ENCODE measurements at places on chromosomes 1 and 21.

- DNase-seq, result no peak
Measured at GRCh38 chr1:211788626-211789025, 41.9 kb downstream of the LPGAT1 start.

DNA sequence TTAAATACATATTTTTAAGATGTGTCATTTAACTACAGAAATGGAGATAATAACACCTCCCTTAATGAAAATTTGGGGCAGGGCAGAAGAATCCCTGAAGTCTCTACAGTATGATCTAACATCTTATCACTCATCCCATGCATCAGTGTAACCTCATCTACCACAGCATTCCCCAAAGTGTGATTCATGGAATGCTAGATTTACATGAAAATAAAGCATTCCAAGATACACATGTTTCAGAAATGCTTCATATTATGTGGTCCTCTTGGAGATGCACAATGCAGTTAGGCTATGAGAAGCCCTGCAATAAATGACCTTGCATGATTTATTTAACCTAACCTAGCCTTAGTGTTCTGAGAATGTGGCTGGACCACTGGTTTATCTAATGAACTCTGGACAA, 166.9 kb upstream of the SYT6 start:
- DNase-seq, result no peak

DNA sequence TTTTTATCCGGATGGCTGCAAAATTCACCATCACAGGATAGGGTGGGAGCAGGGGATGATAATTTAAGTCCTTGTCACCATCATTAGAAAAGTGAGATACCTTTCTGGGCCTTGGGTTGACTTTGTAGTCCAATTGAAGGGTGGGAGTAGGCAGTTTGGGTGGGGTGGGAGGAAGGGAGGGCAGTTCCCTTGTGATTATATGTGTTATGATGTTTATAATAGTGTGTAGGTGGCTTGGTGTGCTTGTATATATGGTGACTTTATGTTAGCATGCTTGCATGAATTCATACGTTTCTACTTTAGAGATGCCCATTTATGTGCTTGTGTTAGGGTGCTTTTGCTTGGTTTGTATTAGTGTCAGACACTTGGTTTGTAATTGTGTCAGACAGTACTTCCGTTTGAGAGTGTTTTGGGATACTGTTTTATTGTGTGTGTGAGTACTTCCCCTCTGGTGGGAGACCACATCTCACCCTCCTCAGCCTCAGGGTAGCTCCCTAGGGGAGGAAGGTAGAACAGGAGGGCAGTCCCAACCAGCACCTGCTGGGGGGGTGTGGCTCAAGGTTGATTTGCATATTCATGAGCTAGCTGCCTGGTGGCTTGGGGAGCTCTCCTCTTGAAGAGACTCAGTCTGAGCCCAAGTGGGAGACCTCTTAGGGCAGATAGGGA, 6.3 kb upstream of the POU3F1 start:
- DNase-seq, result no peak

GRCh38 chr1:209389258-209389657, 194.3 kb upstream of the CAMK1G start:
- DNase-seq, result no peak

DNA sequence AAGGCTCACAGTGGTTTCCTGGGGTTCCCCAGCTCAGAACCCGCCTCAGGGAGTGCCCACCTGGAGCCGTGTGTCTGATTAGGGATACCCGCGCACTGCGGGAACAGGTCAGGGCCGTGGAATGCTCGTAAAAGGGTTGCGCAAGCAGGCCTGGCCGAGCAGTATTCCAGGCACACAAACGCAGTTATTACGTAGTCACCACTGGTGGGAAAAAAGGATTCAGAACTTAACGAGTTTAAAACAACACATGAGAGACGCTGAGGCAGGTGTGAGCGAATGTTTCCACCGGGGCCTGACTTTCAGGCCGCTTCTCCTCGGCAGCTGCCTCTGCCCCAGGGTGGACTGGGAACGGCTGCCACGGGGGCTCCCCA, 18.2 kb downstream of the PLCH2 start:
- DNase-seq, result no peak

- no peak for DNase-seq
Measured at GRCh38 chr1:172971241-172971640, 79.5 kb downstream of the TNFSF18 start.

- DNase-seq, result no peak
Measured at GRCh38 chr21:34698270-34699015, 29.6 kb downstream of the CLIC6 start.

- DNase-seq, result no peak
Measured at GRCh38 chr1:209647156-209647555, 5.1 kb downstream of the LAMB3 start.

GRCh38 chr1:201206176-201206575, 15.6 kb downstream of the IGFN1 start:
- no peak for DNase-seq

GRCh38 chr21:36471254-36471723, 8.6 kb downstream of the CLDN14 start:
- no peak for DNase-seq

GRCh38 chr1:85582687-85583591, 2.4 kb downstream of the CCN1 start:
- no peak for DNase-seq

GRCh38 chr1:34868230-34869049, 8.9 kb upstream of the SMIM12 start:
- no peak for DNase-seq

DNA sequence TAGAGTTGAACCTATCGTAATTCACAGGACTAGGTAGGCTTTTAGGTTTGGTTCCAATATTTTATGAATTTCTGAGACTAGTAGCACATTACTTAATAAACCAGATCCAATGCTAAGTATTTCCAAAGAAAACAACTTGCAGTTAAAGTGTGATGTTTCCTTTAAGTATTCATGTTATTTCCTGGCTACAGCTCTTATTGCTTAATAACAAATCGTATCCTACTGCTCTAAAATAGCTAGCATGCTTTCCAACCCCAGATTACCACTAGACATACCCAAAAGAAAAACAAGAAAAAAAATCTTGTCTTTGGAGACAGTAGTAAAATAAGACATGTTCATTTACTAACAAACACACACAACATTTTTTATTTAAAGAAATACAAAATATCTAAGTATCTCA, 898 bp downstream of the KRTAP27-1 start:
- DNase-seq, result no peak

DNA sequence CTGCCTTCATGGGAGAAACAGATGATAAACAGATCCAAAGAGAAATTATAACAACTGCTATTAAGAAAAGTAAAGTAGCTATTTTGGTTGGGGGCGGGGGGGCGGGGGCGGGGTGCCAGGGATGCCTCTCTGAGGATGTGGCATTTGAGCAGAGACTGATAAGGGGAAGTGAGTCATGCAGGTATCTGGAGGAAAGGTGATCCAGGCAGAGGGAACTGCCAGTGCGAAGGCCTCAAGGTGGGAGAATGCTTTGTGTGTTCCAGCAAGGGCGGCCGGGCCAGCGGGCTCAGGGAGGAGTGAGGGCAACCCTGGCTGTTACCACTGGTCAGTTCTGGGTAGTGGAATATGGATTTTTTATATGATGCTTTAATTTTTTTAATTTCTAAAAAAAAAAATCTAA, 7.0 kb upstream of the TNFRSF1B start:
- DNase-seq, result no peak

- peak; percentile 16 for DNase-seq
Measured at GRCh38 chr1:244353551-244354091, 98.1 kb downstream of the ADSS2 start.

DNA sequence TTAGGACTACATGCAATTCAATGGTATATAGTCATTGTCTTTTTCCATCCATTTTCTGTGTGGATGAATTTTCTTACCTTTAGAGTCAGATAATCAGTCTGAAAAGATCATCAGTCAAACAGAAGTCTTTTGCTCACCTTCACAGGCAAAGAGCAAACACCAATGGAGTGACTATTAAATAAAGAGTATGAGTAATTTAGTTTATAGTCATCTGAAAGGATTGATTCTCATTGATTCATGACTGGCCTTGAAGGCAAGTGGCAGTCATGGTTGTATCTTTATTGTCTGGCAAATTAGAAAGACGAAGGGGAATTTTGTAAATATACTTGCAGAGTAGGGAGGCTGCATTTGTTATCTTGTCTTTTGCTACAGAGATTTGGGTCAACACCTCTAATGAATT, 89.9 kb downstream of the EPB41 start:
- no peak for DNase-seq

DNA sequence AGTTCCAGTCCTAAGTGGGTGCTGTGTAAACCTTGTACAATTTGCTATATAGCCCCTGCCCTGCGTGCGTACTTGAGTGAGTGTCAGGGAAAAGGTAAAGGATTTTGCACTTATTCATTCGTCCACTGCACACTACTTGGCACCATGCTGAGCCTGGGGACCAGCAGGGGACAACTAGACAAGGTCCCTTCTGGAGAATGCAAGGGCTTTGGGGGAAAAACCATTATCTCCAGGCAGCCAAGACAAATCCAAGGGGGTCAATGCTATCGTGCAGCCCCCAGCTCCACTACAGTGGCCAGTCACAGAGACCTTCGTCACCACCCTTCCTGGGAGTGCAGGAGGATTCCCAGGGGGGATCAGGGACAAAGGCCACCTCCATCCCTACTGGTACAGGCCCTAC, 39.7 kb downstream of the MATN1 start:
- no peak for DNase-seq

DNA sequence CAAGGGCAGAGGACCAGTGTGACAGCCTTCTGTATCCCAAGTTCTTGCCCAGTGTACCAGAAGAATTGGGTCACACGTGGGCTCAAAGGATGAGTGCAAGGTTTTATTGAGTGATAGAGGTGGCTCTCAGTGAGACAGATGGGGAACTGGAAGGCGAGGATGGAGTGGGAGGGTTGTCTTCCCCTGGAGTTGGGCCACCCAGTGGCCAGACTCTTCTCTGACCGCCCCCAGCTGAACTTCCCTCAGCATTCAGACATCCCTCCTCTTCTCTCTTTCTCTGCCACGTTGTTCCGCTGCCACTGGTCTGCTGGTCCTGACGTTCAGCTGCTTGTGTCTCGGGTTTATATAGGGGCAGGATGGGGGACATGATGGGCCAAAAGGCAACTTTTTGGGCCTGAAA, 150.1 kb upstream of the IVNS1ABP start:
- DNase-seq, result no peak

DNA sequence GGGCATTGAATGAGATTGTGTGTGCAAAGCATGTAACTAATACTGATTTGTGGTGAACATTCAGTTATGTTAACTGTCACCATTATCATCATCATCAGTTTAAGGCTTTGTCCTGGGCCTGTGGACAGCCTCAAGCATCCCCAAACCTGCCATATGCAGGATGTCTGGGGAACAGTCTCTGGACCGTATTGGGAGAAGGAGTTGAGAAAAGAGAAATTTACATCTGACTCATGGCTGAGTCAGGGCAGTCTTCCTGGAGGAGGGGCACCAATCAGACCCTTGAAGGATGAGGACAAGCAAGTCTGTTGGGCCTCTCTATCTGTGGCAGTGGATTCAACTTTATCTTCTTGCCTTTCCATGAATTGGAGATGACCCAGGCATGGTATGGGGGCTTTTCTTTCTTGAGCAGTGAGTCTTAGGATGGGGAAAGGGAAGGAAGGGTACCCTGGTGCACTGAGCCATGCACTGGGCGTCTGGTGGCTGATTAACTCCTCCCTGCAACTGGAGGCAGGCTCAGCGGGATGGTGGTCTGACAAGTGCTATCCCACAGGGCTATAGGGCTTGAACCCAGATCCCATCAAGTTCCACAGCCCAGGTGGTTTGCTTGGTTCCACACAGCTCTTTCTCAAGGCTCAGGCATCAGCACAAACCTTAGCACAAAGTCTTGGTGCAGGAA, 2.9 kb downstream of the PADI3 start:
- DNase-seq, result no peak

- no peak for DNase-seq
Measured at GRCh38 chr1:94528299-94528698, 13.3 kb downstream of the F3 start.

DNA sequence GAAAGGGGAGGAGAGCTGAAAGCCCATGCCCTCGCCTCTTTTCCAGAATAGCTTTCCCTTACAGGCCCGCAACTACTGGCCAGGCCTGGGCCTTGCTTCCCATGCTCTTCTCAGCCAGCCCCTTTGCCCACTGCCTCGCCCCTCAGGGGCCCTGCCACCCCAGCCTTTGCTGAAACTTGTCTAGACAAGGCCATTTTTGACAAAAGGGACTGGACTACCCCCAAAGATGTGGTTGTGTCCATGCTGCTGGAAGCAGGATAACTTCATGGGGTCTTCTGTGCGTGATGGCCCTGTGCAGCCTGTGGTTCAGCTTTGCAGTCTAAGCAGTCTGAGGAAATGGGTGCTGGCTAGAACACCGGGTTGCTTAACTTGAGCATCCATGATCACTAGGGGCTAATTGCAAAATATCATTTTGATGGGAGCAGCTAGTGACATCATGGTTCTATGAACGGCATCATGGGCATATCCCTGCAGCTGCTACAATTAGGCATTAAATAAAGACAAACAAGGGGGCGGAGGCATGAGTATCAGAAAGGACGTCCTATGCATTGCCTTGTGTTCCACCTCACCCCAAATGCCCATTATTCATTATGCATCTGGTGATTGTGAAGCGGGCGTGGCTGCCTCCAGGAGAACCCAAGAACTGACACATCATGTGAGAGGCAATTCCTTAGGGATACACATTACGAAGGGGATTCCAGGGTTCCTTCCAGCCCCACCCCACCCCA, 36.8 kb downstream of the NTPCR start:
- DNase-seq, result no peak

GRCh38 chr1:227793079-227793947, 22.2 kb upstream of the PRSS38 start:
- no peak for DNase-seq

- no peak for DNase-seq
Measured at GRCh38 chr1:5156416-5157120, 502.2 kb downstream of the AJAP1 start.

- no peak for DNase-seq
Measured at GRCh38 chr1:243801378-243801777, 48.7 kb downstream of the AKT3 start.

DNA sequence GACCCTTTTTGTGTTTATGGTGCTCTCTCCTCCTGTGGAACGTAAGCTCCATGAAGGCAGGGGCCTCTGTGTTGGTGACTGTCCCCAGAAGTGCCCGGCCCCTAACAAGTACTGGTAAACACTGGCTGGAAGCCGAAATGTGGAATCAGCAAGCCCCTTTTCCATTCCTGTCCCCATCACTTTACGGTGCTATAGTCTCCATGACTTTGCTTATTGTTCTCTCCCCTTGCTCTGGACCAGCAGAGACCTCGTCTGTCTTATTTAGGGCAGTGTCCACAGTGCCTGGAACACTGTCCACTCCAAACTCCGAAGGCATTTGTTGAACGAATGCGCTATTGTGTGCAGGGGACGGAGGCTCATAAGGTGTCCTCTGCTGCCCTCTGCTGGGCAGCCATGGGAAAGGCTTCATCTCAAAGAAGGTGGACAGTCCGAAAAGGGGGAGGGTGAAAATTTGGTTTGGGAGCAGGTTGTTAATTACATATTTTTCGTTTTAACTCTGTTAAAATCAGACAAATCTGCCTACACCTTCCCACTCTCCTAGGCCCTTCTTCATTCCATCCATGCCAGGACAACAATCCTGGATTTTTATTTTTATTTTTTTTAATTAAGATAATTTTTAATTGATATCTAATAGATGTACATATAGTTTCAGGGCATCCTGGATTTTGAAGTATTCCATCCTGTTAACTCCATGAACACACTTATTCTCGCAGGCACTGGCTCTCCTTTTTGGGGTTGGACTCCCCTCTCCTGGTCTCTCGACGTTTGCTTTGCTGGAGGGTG, 115.6 kb downstream of the PGBD5 start:
- DNase-seq, result no peak
